HL-60 (cell line): ENCODE measurements at places on chromosomes 7 and 10.

DNA sequence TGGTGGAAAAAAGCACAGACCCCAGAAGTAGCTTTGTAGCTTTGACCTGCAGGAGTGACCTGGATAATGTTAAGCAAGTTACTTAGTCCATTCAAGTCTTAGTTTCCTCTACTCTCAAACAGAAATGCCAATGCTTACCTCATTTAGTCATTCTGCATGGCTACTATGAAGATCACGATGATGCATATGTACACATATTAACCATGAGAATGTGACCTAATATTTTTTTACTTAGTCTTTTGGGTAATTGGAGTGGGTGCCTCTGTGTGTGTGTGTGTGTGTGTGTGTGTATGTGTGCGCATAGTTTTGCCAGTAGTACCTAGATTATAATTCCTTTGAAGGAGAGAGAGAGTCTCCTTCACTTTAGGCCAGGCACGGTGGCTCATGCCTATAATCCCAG, 95.8 kb downstream of the NRP1 start:
- no peak for DNase-seq

DNA sequence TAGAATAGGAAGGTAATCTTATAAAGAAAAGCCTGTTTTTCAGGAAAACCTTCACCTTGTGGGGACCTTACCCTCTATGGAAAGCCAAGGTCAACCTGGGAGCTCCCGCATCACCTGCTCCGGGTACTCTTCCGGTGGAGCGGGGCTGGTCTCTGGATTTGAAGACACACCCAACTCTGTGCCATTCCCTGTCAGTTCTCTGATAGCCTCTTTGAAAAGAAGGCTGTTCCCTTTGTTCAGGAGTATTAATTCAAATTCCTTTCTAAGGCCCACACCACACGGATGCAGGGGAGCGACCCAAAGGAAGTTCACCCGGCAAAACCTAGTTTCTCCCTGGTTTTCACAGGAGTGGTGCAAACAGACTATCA, 10.7 kb downstream of the CTBP2 start:
- no peak for DNase-seq

- no peak for DNase-seq
Measured at GRCh38 chr7:47180516-47180826, 401.4 kb downstream of the TNS3 start.

DNA sequence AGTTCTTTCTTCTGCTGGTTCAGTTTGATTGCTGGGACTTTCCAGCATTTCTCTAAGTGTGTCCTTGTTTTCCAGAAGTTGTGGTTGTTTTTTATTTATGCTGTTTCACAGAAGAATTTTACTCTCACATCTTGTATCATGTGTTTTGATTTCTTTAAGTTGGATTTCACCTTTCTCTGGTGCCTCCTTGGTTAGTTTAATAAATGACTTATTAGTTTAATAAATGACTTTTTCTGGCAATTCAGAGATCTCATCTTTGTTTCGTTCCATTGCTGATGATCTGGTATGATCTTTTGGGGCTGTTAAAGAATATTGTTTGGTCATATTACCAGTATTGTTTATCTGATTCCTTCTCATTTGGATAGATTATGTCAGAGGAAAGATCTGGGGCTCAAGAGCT, 59.8 kb upstream of the CYP2C9 start:
- no peak for DNase-seq

DNA sequence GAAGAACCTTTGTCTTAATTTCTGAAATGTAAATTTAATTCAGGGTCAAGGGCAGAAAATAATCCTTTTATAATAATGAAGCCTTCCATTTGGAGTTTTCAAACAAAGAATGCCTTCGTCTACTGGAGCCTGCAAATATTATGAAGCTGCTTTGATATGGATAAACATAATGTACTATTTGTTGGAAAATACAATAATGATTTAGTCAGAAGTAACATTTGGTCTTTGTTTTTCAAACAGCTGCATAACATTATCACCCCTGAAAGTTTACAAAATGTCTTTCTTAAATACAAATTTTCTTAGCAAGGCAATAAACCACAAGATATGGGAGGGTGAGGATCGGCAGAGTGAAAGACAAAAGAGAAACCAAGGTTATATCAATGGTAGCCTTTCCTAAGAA, 41.5 kb downstream of the TMEM26 start:
- DNase-seq: no peak
